Stimulated activated memory B cell treated with anti-CD40 and anti-IgM and Interleukin-4, amounts not matched to agents 10 μg/mL and 1 μg/mL and 100 μg/mL, for 72 hours (primary cell): ENCODE measurements at places on chromosomes 3 and 15.
A peak's percentile ranks its signal among the peaks of the same experiment; 100 is the strongest.

- ATAC-seq: peak; percentile 36
Measured at GRCh38 chr3:160099834-160100233, 111.2 kb downstream of the IL12A start.

DNA sequence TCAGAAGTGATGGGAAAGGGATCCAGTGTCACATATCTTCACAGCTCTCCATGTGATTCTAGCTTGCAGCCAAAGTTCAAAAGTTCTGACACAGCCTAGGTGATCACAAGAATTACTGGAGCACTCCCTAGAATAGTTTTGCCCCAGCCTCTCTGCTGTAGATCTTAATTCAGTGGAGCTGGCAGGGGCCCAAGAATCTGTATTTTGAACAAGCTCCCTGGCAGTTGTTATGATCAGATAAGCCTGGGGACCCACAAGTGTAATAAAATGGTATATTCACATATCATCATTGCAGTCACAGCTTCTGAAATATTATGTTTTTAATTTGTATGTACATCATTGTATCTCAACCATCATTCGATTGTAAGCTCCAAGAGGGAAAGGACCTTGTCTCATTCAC, 62.3 kb downstream of the NOX5 start:
- no peak for ATAC-seq

GRCh38 chr3:133924041-133924440, 28.4 kb upstream of the RAB6B start:
- no peak for ATAC-seq

DNA sequence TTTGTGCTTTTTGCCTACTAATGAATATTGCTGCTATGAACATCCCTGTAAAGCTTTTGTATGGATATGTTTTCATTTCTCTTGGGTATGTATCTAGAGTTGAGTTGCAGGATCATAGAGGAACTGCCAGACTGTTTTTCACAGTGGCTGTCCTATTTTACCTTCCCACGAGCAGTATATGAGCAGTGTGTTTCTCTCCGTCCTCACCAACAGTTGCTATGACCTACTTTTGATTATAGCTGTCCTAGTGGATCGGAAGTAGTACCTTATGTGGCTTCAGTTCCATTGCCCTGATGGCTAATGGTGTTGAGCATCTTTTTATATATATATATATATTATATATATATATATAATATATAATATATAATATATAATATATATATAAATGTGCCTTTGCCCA, 25.2 kb downstream of the CDAN1 start:
- ATAC-seq: no peak

GRCh38 chr3:25593001-25593400, 71.7 kb downstream of the TOP2B start:
- ATAC-seq: no peak

- ATAC-seq: no peak
Measured at GRCh38 chr15:99074446-99074845, 30.4 kb upstream of the SYNM start.

GRCh38 chr3:125151916-125152315, 60.6 kb downstream of the SLC12A8 start:
- no peak for ATAC-seq

DNA sequence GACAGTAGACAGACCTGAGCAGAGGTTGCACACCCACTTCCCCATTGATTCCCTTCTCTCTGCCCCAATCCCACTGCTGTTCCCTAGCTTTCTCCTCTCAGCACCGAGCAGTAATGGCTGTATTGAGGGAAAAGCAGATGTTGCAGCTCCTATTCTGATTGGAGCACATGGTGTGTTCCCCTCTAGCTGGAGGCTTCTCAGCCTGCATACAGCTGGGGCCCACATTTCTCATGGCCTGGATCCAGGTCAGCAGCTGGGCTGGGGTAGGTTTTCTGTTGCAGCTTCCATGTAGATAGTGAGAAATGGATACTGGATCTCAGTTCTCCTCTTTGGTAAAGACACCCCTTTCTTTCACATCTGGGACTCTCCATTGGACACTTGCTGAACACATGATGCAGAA, 50.1 kb downstream of the RYR3 start:
- ATAC-seq: no peak

- no peak for ATAC-seq
Measured at GRCh38 chr3:21238661-21239060, 512.3 kb downstream of the ZNF385D start.

DNA sequence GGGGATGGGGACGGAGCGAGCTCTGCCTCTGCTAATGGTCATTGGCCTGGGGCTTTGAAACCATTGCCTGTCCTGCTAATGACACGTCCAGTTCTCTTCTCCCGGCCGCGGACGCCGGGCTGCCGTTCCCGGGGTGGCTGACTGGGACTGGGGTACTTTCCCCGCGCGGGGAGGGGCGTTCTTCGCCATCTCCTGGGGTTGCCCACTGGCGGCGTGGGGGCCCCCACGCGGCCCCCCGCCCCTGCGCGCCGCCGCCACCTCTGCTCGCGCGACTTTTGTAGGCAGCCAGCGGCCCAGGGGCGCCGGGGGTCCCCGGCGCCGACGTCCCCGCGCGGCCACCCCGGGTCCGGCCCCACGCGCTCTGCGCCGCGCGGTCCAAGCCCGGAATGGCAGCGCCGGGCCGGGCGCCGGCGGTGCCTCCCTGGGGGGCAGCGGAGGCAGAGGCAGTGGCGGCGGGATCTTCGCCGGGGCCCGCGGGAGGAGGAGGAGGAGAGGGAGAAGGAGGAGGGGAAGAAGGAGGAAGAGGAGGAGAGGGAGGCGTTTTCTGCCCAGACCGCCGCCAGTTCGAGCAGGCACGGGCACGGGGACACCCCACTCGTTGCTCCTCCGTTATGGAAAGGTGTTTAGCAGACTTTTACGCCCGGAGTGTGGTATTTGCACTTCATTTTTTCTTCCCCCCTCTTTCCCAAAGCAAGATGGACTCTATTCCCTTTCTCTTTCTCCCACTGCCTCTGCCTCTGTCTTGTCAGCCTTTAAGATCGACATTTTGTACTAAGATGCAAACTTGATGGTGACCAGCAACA, 2.3 kb downstream of the BBX start:
- ATAC-seq: no peak

GRCh38 chr3:23743141-23743784, 62.5 kb upstream of the UBE2E1 start:
- no peak for ATAC-seq

GRCh38 chr3:186980989-186981388, 50.7 kb downstream of the ST6GAL1 start:
- ATAC-seq: no peak

DNA sequence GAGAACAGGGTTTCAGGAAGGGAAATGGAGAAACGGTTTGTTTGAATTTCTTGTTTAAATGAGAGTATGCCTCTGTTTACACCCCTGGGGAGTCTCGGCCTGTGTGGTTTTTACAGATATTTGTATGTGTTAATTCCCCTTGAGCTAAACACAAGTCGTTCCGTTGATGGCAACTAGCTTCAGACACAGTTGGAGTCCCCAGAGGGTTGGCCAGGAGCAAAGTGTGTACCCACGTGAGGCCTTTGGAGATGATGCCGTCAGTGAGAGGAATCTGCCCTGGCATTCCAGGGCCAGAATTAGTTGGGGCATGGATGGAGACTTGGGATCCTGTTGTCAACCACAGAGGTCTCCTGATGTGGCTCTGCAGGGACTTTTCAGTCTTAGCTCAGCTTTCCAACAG, 44.0 kb downstream of the CEMIP start:
- peak; percentile 44 for ATAC-seq

GRCh38 chr3:156010829-156011228, 109.5 kb upstream of the KCNAB1 start:
- no peak for ATAC-seq

- no peak for ATAC-seq
Measured at GRCh38 chr3:45215466-45215865, 10.6 kb downstream of the TMEM158 start.

GRCh38 chr3:52281981-52282801, 3.7 kb upstream of the WDR82 start:
- ATAC-seq: no peak

GRCh38 chr3:122991236-122991985, 36.2 kb downstream of the SEMA5B start:
- ATAC-seq: no peak

DNA sequence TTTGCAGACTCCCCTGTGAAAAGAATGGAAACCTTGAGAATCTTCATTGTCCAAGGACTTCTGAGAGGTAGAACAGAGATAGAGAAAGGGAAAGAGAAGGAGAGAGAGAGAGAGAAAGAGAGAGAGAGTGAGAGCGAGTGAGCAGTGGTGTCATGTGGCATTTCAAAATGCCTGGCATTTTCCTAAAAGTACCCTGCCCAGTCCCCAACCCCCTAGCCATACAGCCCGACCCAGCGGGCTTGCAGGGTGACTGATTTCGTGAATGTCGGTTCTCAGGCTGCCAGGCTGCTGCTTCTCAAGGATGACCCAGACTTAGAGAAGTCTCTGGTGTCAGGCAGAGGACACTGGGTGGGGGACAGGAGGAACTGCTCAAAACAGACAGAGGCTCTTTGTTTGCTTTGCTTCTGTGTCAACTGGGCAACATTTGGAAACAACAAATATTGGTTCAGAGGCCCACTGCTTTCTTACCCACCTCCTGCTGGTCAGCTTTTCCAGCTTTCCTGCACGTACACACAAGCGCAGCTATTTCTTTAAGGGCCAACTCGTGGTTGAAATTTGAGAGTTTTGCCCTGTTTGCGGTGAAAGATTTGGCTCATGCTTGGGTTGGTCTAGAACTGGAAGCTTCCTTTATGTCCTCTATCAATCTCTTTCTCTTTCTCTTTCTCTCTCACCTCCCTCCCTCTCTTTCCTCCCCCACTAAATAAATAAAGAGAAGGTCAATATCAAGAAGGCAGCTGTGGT, 3.7 kb upstream of the TF start:
- no peak for ATAC-seq

- ATAC-seq: no peak
Measured at GRCh38 chr15:37791693-37792092, 142.7 kb upstream of the TMCO5A start.
